Naive B cell (primary cell): ENCODE measurements at places on chromosomes 1 and 21.
A peak's percentile ranks its signal among the peaks of the same experiment; 100 is the strongest.

- DNase-seq: no peak
These were observed 21.2 kb downstream of the GBP2 start for GRCh38 chr1:89104687-89105086.

DNA sequence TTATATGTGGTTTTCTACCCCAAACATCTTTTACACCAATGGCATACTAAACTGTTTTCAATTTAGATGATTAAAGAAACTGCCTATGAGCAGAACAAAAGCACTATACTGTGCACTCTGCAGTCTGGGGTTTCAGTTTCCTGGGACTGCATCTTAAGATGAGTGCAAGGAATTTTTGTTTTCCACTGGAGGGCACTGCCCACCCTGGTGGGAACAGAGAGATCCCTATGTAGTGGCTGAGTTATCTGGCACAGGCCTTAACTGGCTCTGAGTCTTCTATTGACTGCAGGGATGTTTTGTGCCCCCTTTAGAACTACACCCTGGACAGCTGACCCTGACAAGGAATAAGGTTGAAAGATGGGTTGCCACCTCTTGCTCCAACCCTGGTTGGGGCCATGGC lies 12.0 kb downstream of the PROK1 start:
- no peak for DNase-seq

DNA sequence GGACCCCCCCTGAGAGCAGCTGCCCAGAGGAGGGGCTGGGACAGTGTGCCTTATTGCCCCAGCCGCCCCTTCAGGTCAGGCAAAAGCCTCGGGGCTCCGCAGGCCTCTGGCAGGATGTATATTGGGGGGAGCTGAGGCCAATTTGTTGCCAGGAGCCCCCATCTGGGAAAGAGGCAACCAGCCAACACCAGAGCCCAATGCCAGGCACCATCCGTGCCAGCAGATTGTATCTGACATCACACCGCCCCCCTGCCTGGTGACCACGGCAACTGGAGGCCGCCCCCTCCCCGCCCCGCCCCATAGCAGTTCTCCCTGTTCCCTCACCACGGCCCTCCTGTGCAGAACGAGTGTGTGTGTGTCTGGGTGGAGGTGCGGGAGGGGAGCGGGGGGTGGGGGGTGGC lies 3.6 kb upstream of the PLEKHG5 start:
- DNase-seq: no peak

GRCh38 chr1:201409440-201409839 lies 10.3 kb upstream of the LAD1 start:
- DNase-seq: no peak

GRCh38 chr21:43362915-43363314 lies 64.0 kb downstream of the SIK1 start:
- peak; percentile 33 for DNase-seq

DNA sequence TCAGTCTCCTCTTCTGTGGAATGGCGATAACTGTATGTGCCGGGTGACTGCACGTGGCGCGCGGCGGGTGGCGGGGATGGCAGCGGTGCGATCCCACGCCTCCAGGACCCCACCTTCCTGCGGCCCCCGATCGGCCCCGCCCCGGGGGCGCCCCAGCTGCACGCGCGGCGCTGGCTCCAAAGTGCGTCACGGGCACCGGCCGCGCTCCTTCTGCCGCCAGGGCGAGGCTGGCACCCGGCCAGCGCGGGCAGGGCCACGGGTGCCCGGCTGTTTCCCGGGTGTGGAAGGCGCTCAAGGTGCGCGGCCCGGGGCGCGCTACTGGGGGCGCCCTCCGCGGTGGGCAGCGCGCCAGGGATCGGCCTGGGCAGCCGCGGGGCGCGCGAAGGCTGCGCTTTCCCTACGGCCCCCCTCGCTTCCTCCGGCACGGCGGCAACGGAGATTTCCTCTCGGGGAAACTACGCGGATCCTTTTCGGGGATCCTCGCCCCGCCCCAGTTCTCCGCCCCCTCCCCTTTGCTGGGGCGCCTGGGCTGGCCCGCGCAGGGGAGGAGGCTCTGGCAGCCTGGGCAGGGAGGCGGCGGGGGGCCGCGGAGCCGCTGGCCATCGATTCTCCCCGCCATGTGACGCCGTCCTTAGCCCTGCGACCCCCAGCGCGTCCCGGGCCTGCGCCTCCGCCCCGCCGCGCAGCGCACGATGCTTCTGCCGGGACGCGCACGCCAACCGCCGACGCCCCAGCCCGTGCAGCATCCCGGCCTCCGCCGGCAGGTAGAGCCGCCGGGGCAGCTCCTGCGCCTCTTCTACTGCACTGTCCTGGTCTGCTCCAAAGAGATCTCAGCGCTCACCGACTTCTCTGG lies at the start of gene EVA1C:
Gene EVA1C (plus strand): TSS at position 545 of the 853 bp plus-strand sequence. CDS start 148 bp downstream, at position 693.
- DNase-seq: no peak

DNA sequence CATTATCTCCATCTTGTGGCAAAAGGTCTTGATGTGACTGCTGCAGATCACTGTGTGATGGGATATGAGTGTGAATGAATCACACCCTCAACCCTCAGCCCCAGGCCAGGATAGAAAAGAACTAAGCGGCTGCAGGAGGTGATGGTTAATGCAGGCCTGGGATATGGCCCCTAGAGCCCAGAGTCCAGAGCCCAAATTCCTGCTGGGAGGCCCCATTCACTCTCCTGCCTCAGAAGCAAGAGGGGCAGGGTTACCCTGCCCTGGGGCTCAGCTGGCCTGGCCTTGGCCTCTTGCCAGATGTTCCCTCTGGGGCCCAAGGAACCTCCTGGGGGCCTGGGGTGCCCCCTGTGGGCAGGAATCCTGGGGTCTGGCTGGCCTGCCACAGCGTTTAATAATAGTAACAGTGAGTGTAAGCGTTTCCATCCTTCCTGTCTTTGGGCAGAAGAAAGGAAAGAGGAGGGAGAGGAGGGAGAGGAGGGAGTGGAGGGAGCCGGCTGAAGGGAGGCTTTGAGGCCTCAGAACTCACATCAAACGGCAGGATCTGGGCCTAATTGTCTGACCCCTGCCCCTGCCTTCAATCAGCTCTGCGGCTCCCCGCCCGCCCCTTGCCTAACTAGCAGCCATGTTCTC lies 26.2 kb downstream of the DMAP1 start:
- no peak for DNase-seq

- no peak for DNase-seq
These were observed 79.1 kb upstream of the GRIK3 start for GRCh38 chr1:37113285-37113997.

- no peak for DNase-seq
These were observed 196.6 kb upstream of the HMCN1 start for GRCh38 chr1:185537596-185537995.

GRCh38 chr1:34164771-34165391 lies at the start of gene CSMD2:
CSMD2 (minus strand) TSS chr1:34165230; CDS start chr1:34165097, 133 bp downstream.
- no peak for DNase-seq

GRCh38 chr1:172601046-172601630 lies 57.8 kb upstream of the FASLG start:
- no peak for DNase-seq

GRCh38 chr1:223514644-223515043 lies 121.4 kb downstream of the CCDC185 start:
- DNase-seq: no peak

GRCh38 chr21:18468790-18469189 lies 65.2 kb upstream of the TMPRSS15 start:
- peak; percentile 4 for DNase-seq

DNA sequence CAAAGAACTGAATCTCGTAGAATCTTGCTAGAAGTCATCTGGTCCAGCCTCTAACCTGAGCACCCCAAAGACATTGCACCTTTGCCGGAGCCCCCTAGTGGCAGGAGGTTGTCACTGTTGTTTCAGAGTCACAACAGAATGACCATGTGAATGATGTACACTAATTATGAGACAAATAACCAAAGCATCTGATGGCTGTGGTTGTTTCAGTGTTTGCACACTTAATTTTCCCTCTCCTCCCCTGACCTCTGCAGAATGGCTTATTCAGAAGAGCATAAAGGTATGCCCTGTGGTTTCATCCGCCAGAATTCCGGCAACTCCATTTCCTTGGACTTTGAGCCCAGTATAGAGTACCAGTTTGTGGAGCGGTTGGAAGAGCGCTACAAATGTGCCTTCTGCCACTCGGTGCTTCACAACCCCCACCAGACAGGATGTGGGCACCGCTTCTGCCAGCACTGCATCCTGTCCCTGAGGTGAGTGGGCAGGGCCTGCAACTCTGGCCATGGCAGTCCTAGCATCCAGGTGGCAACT lies 26.4 kb downstream of the TRAF5 start:
- peak; percentile 57 for DNase-seq

DNA sequence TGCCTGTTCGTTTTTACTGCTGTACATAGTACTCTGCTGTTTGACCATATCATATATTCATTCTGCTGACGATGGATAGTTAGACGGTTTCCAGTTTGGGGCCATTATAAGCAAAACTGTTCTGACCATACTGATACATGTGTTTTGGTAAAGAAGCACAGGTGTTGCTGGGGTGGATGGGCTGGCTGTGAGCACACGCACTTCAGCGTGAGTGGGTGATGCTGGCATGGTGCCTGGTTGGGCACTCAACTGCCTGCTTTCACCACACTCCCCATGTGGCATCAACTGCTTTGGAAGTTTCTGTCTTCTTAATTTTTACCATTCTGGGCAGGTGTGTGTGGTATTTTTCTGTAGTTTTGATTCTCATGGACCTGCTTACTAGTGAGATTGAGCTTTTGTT lies 37.3 kb downstream of the ADARB1 start:
- no peak for DNase-seq

DNA sequence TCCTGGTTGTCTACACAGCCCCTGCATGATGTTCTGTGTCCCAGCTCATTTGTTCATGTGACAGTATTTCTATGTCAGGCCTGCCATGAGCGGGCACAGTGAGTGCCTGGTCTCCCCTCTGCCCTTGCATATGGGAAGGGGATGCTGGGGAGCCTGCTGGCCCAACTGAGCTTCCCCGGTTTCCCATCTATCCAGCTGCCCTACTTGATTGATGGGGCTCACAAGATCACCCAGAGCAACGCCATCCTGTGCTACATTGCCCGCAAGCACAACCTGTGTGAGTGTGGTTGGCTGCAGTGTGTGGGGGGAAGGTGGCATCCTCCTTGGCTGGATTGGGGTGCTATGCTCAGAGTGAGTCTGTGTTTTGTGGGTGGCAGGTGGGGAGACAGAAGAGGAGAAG lies 1.5 kb downstream of the GSTM4 start:
- no peak for DNase-seq

DNA sequence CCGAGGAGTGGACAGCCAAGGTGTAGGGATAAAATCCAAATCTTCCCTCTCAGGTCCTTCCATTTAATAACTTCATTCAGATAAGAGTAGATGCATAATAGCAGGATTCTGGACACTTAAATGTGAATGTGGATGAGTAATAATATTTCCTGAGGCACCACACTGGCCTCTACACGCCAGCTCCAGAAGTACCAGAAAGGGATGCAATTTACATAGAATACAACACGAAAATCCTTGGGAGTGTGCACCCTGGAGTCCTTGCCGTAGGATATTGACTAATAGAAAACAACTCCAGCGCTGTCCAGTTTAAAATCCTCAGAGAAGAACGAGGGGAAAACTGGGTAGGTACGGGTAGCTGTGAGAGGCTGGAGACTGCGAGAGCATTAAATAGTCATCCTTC lies 6.9 kb downstream of the PLXNA2 start:
- no peak for DNase-seq

- DNase-seq: no peak
These were observed 14.1 kb upstream of the KIAA1614 start for GRCh38 chr1:180898441-180899219.

- no peak for DNase-seq
These were observed 59.6 kb downstream of the CC2D1B start for GRCh38 chr1:52306227-52307006.

DNA sequence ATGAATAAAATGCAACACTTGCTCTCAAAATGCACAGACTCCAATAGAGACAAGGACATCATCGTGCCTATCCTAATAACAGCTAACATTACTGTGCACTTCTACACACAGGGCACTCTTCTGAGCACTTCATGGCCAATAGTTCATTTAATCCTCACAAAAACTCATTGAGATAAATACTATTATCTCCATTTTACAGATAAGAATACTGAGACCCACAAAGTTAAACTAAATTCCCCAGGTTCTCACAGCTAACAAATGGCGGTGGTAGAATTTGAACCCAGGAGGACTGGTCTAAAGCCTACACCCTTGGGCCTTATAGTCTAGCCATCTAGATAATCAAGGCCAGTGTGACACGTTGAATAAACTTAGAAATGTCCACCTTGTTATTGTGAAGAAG lies 328.6 kb downstream of the RRAGC start:
- DNase-seq: no peak

DNA sequence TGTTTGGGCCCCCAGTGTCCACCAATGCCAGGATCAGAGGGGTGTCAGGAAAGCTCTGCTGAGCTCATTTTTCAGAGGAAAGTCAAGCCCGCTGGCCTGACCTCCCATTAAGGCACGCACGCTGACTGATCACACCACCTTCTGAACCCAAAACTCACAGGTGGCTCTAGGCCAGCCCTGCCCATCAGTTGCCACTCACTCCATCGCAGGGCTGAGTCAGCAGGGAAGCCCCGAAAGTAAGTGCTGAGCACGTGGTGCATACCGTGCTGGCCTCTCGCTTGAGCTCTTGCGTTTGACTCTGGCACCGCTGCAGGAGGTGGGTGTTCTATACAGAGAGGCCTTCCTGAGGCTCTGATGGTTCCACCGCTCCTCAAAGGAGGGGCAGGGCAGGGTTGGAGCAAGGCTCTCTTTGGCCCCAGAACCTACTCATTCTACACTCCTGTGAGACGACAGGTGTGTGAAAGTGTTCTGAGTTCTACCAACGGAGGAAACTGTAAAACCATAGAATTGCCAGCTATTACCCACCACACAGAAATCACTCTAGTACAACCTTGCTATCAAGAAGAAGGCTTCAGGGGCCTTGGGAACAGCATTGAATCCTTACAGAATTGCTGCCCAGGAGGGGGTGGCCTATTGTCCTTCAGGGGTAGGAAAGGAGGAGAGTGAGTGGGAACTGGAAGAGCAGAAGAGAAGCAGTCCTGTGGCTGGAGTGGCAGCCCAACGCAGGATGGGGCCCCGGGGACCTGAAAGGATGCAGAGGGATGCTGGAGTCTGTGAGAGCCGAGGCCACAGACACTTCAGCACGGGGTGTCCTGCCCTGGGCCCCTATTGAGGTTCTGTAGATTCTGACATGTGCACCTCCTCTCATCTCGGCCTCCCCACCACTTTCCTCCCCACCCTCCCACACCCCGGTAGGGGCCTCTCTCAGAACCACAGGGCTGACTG lies 214.7 kb upstream of the EDN2 start:
- DNase-seq: no peak

- peak; percentile 82 for DNase-seq
These were observed 26.2 kb upstream of the C1orf105 start for GRCh38 chr1:172394141-172394751.

GRCh38 chr1:233289676-233290075 lies 5.8 kb downstream of the PCNX2 start:
- DNase-seq: no peak

DNA sequence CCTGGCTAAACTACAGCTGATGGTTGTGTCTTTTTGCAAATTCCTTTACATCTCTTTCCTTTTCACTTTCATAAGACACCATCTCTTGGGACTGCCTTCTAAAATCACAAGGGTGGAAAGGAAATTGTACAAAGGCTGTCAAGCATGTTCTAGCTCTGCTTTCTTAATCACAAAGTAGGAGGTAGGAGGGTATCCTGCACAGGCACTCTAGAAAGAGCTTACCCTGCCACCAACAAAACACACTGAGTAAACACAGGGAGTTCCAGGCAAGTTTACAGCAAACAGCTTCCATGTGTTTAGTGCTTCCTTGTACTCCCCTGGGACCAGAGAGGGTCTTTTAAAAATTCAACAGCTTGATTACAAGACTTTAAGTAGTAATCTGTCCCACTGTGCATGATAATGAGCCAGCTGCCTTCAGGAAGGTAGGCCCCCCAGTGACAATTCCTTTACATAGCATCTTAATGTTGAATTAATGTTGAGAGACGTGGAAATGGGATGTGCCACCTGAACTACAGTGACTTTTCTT lies 2.4 kb downstream of the PLPP3 start:
- peak; percentile 53 for DNase-seq

GRCh38 chr1:168774241-168774640 lies 45.2 kb upstream of the DPT start:
- DNase-seq: no peak
